ENCODE measurements at places on chromosomes 6 and 20. TPM values are rescaled to one million over a fixed set of nuclear protein-coding genes. Genes with fewer than 3 reads are reported as not detected.

- DNase-seq = no peak
These were observed 19.1 kb downstream of the BTN2A1 start for GRCh38 chr6:26476896-26477295.

PRKN gene
- 4.8 TPM for total RNA-seq

DNA sequence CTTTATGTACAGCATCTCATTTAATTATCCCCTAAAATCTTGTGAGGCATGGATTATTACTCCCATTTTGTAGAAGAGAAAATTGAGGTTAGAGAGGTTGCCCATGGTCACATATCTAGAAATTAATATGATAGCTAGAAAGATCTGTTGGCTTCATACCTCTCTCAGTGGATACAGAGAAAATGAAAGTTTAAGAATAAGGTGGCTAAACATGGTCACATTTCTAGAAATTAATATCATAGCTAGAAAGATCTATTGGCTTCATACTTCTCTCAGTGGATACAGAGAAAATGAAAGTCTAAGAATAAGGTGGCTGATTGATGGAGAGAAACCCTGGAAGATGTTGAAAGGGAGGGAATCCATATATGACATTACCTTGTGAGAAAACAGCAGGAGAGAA is 260.7 kb upstream of the MAN1A1 start:
- DNase-seq = no peak

DNA sequence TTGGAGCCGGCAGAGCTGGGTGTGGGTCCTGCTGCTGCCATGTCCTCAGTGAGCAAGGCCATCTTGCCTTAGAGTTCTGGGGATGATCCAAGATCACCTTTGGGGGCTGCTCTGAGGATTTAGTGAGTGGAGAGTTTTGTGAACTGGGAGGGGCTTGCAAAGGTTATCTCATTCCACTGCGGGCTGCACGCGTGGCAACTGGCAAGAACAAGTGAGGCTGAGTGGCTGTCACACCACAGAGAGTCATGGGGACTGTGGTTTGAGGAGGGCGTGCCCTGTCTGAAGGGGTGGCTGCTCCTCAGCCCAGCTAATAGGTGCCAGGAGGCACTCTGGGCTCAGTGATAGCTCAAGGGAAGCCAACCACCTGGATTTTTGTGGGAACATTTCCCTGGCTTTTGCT is 37.6 kb downstream of the TTLL9 start:
- peak; percentile 36 for DNase-seq

SLC9A8 gene
- total RNA-seq = 8.6 TPM

GRCh38 chr6:84687431-84687830 is 77.0 kb downstream of the TBX18 start:
- no peak for DNase-seq

MATN4 gene
- total RNA-seq = 0.35 TPM

DNA sequence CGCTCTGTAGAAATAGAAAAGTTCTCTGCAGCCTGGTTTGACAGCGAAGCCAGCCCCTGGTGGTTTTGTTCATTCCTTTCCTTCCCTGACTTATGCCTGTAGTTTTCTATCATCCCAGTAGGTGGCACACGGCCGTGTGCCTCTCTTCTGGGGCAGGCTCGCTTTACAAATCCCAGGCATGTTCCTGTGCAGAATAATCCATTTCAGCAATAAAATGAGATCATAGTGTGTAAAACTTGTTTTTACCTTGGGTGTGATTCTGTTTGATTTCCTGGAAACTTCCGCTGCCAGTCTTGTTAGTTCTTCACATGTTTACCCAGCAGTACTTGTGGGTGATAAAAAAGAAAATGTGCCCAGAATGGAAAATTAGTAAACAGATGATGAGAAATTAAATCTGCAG is 7.4 kb upstream of the INSM1 start:
- peak; percentile 83 for DNase-seq
